ENCODE measurements at places on chromosomes 7 and 10. TPM values are rescaled to one million over a fixed set of nuclear protein-coding genes. Genes with fewer than 3 reads are reported as not detected.

The TUBAL3 gene
- total RNA-seq: not detected

The SKAP2 gene
- total RNA-seq: 60.7 TPM

The TBX20 gene
- total RNA-seq: not detected

The WEE2 gene
- total RNA-seq: not detected

The ASIC3 gene
- 2.2 TPM for total RNA-seq

The CHAT gene
- not detected for total RNA-seq

The SH2D4B gene
- not detected for total RNA-seq

The PRKAG2 gene
- total RNA-seq: 24.2 TPM

GRCh38 chr10:28595613-28596012 lies 62.7 kb downstream of the WAC start:
- no peak for DNase-seq

- no peak for DNase-seq
Observed at GRCh38 chr10:124904796-124905195, 37.1 kb upstream of the ZRANB1 start.

GRCh38 chr7:64558323-64558705 lies 4.6 kb downstream of the ZNF680 start:
- no peak for DNase-seq

- no peak for DNase-seq
Observed at GRCh38 chr10:89214566-89215165, 7.5 kb upstream of the CH25H start.

DNA sequence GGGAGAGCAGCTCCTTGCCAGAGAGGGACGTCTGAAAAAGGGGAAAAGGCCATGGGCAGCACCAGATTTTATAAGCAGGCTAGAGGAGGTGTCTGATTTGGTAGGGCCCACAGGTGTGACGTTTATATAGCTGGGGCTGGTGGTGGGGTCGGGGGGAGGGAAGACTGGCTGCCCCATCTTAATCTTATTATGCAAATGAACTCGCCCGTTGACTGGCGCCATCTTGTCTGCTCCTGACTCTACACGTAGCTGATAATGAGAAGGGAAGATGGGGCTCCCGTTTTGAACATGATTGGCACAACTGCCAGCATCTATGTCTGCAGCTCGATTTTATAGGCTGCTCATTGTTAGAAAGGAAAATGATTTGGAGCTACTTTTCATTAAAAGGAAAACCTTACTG lies 28.6 kb upstream of the CADPS2 start:
- DNase-seq: no peak

- no peak for DNase-seq
Observed at GRCh38 chr10:124075231-124075955, 18.0 kb downstream of the CHST15 start.

GRCh38 chr7:42080841-42081586 lies 156.0 kb downstream of the GLI3 start:
- no peak for DNase-seq

DNA sequence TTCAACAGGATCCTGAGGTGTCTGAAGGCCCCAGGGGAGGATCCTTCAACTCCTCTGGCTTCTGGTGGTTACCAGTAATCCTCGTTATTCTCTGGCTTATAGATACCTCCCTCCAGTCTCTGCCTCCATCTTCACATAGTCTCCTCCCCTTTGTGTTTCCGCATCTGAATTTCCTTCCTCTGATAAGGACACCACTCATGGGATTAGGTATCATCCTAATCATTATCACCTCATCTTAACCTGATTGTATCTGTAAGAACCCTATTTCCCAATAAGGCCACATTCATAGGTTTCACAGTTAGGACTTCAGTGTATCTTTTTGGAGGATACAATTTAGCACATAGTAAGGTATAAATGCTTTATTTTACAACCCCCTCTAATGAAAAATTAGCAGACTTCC lies 1189.2 kb downstream of the CNTNAP2 start:
- no peak for DNase-seq

GRCh38 chr7:141700296-141700847 lies 1.6 kb downstream of the DENND11 start:
- no peak for DNase-seq

- DNase-seq: no peak
Observed at GRCh38 chr7:55510621-55511020, 61.7 kb downstream of the VOPP1 start.

DNA sequence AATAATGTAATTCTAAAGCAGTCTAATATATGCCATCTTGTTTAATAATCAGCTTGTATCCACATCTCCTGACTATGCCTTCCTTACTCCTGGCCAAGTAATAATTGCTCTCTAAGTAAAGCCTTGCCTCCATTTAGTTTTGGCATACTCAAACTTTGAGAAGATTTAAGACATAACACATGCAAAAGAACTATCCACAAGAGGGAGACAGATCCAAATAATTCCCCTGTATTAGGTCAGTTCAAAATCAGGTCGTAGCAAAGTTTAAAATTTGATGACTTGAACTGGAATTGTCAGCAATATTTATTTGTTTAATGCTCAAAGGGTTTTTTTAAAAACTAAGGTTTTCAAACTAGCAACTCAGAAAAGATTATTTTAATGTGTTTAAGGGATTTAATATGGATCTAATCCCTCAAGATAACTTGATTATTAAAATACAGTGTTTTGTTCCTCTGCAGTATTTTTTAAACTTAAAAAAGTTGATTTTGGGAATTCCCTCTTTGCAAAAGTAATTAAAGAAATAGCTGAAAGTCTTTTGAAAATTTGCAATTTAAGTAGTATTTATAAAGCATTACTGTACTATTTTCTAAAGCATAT lies 95.3 kb downstream of the HDAC9 start:
- DNase-seq: peak; percentile 65

DNA sequence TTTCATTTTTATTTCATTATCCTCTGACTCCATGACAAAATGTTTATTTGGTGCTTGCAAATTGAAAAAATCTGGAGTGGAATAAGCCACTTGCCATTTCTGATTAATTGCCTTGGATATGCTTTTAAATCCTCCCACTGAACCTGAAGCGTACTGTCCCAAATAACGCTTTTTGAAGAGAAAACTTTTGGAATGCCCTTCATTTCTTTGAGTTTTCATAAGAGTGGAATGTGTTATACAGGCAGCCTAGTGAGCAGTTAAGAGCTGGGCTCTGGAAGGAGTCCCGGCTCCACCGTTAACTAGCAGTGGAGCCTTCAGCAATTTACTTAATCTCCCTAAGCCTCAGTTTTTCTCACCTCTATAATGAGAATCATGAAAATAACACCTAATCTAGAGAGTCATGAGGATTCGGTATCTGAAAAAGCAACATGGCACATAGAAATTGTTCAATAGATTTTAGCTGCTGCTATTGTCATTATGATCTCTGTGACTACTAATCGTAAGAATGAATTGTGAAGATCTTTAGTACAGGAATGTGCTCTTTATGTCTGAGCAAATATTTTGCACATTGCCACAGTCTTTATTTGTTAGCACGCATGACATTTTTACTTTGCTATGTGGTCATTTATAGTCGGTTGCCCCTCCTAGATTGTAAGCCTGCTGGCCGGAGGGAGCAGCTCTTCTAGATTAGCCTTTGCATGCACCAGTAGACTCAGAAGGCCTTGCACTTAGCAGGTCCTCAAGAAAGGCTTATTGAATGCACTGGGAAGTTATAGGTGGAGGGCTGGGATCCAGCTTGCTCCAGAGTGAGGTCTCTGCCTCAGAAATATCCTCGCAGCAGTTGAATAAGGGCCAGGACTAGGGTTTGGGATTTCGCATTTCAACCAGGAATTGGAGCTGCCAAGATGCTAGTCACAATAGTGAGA lies 59.4 kb downstream of the PLCE1 start:
- no peak for DNase-seq

GRCh38 chr10:97159646-97160305 lies 26.0 kb downstream of the SLIT1 start:
- no peak for DNase-seq

DNA sequence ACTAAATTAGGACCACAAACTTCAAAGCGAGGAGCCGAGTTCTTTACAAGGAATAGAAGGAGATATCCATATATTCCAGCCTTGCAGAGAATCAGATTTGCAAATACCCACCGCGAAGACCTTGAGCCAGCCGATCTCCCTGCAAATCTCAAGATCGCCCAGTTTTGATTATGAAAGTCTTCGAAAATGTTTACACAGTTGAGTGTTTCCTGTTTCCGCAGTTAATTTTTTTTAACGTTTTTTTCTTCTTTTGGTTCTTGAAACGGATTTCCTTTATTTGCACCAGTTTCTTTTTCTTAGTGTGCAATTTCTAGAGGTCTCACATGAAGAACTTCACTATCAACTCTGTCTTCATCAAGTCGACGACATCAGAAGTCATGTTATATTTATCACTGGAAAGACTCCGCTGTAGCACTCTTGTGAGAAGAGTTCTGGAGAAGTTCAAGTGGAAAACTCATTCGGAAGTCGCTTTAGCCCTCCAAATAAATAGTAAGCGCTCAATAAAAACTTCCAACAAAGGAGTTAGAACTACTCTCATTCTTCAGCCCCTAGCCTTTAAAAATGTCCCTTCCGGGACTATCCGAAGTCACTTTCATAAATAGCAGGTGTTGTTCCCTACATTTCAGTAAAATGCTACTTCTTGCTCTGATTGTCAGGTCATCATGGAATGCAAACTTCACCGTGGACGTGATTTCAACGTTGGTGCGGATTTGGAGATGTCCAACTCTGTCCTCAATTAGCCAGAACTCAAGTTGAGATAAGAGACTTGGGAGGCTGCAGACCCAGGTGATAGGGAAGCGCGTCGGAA lies 11.9 kb upstream of the SPAG6 start:
- DNase-seq: no peak

Measured in LHCN-M2 (cell line).